Right renal pelvis (tissue), 4 donors: ENCODE measurements at places on chromosomes 7 and 10. TPM values are rescaled to one million over a fixed set of nuclear protein-coding genes. Genes with fewer than 3 reads are reported as not detected.

DNA sequence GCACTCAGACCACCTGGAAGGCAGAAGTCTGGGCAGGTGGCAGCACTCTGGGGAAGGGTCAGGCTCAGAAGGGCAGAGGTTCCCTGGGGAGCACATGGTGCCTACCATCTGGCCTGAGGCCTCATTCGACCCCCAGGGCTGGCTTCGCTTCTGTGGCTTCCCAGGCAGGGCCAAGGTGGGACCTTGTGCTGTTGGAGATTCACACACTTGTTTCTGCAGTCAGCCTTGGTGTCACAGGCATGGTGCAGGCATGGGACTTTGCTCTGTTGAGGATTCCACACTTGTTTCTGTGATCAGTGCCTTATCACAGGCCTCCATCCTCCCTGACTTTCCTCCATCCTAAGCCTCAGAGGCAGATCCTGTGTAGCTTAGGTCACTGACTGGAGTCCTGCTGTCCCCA is 11.3 kb upstream of the FAM241B start:
- no peak for DNase-seq

DNA sequence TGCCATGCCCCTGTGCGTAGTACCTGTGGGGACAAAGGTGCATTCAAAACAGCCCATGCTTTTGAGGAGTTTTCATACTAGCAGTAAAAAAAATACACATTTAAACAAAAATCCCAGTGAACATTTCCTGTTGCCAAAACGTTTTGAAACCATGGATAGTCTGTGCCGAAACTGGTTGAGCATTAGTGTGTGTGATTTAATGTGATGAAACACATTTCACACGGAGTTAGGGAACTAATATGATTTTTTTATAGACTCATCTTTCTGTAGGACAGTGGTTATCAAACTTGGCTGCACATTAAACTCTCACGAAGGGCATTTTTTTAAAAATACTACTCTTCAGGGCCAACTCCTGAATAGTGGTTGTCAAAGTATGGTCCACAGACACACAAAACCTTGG is 111.8 kb upstream of the CREB5 start:
- no peak for DNase-seq

GRCh38 chr7:105163718-105164117 is 149.7 kb downstream of the KMT2E start:
- DNase-seq = no peak

- no peak for DNase-seq
Observed at GRCh38 chr7:42661312-42661711, 250.6 kb downstream of the C7orf25 start.

Gene VGF
- polyA plus RNA-seq = 0.14 TPM

Gene EXOC6
- 20.8 TPM for polyA plus RNA-seq

Gene GATA3
- polyA plus RNA-seq = 93.9 TPM
